ENCODE measurements at places on chromosomes 2 and 18.

GRCh38 chr2:39632876-39633275 is 32.8 kb upstream of the TMEM178A start:
- no peak for DNase-seq

- no peak for DNase-seq
Measured at GRCh38 chr2:223599640-223600380, 2.4 kb downstream of the SCG2 start.

- no peak for DNase-seq
Measured at GRCh38 chr2:41294331-41294730, 753.5 kb upstream of the PKDCC start.

DNA sequence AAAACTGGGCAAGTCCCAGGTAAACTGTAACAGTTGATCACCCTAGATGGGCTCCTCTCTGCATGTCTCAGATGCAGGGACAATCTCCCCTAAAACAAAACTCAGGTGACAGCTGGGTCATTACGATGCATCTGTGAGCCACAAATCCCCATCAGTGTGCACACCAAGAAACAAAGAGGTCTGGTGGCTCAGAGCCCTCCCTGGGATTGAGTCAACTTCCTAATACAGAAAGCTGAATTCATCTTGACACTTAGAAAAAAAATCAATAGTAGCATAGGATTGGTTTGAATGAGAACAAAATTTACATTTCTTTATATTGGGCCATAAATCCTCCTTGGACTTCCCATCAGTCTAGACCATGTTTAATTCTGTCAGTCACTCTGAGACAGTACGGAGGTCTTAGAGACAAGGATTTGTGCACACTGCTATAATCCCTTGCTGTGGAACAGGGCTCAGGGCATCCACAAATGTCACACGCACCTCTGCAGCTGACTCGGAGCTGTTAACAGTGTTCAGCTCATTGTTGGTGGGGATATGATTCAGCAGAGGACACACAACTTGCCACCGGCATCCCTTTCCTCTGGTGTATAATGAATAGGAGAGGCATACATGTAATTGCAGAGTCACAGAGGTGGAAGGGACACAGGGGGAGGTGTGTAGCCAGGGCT is 44.5 kb upstream of the DAPL1 start:
- no peak for DNase-seq

DNA sequence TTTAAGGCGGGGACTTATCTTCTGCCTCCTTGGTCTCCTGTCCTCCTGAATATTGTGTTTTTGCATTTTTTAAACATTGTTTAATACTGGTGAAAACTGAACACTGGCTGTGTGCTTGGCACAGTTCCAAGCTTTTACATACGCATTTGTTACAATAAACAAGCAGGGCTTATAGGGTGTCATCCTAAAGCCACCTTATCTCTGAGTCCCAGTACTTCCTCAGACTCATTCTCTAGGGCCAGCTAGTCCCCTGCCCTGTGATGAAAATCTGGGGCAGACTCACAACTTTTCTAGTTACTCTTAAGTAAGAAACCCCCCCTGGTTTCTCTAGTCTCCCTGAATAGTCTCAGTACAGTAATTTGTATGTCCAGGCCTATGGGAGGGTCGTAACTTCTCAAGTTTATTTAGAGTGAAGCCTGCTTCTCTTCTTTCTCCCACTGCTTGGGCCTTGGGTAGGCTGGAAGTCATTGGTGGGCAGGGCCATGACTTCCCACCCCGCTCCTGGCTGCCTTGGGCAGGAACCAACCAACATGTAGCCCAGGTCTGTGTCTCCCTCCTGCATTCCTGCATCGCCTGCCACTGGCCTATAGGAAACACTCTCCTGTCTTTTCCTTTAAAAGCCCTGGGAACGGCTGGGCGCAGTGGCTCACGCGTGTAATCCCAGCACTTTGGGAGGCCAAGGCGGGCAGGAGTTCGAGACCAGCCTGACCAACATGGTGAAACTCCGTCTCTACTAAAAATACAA is 7.7 kb upstream of the KCNE4 start:
- no peak for DNase-seq

- DNase-seq: no peak
Measured at GRCh38 chr18:34880882-34881834, 160.1 kb upstream of the MAPRE2 start.

- no peak for DNase-seq
Measured at GRCh38 chr18:22267697-22268096, 98.3 kb downstream of the GATA6 start.

- no peak for DNase-seq
Measured at GRCh38 chr18:44467718-44468117, 213.0 kb upstream of the SETBP1 start.

DNA sequence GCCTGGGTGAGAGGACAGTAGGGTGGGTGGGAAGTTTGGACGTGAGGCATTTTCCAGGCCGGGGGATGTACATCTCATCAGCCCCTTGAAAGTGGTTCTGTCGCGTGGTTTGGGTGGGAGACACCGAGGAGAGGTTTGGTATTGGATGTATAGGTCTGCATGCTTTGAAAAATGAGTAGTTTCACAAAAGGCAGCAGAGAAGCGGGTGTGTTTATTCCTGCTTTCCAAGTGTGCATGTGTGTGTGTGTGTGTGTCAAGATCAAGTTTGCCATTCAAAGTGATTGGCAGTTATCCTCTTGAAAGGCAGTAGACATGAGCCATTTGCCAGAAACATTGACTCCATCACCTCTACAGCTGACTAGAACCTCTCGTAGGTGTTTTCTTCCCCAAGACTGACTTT is 423.1 kb upstream of the POU3F3 start:
- DNase-seq: no peak

- DNase-seq: no peak
Measured at GRCh38 chr2:42890791-42891355, 98.5 kb upstream of the HAAO start.

DNA sequence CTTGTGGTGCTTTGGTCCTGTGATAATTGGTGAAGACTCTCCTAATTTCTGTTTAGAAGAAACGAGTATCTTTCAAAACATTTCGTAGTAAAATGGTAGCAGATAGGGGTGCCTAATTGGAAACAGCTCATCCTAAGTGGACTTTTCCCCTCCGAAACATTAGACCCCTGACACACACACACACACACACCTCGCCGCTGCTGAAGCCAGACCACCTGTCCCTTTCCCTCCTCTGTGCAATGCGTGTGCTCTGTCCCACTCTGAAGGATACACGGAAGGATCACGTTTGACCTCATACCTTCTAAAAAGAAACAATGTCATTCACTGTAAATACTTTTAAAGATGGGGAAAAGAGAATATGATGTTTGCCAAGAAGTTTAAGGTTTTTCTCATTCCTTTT is 36.2 kb upstream of the TMEM87B start:
- DNase-seq: no peak

GRCh38 chr18:59265246-59265973 is 7.8 kb downstream of the RAX start:
- DNase-seq: no peak

GRCh38 chr2:135424849-135425248 is 106.2 kb downstream of the ZRANB3 start:
- DNase-seq: no peak

- no peak for DNase-seq
Measured at GRCh38 chr18:56851774-56852173, 200.6 kb downstream of the WDR7 start.

GRCh38 chr2:54830546-54830945 is 107.1 kb downstream of the EML6 start:
- no peak for DNase-seq

DNA sequence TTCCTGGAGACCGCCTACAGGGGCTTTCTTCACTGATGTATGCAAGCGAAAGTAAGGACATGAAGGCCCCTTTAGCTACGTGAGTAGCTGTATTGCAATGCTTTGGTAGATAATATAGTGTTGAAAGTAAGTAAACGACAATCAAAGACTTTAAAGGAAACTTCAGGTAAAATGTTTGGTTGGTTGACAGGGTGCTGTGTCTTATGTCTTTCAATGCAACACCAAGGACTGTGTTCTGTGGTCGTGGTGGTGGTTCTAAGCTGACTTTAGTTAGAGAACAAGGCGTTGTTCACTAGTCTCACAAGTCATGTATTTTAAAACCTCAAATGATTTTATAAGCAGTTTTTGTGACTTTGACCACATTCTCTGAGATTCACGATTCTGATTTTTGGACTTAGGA is 58.0 kb upstream of the CABYR start:
- DNase-seq: no peak

DNA sequence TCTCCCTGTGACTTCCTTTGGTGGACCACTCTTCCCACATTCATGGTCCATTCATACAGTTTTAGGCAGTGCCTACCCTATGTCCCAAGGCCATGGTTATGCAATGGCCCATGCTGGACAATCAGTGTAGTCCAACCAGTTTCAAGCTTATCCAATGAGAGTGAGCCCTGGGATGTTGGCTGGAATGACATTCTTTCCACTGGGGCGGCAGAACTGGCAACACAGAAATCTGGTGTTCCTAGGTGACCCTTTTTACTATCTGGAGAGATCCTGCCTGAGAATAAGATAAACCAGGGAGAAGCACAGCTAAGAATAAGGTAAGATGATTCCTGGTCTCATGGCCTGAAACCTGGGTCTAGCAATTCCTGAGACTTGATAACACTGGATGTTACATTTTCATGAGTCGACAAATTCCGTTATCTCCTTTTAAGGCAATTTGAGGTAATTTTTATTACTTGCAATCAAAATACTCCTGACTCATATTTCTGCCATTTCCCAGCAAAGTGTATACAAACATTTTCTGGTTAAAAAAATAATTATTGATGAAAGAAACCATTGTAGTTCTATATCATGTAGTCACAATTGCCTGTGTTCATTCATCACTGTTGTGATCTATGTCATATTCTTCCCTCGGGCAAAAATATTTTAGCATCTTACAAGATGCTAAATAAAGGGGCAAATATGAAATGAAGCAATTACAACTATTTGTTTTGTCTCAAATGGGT is 271.5 kb upstream of the LYPD1 start:
- no peak for DNase-seq

- no peak for DNase-seq
Measured at GRCh38 chr18:70920840-70921374, 632.1 kb downstream of the SOCS6 start.

GRCh38 chr18:62757399-62758010 is 42.2 kb downstream of the PHLPP1 start:
- DNase-seq: no peak

GRCh38 chr2:219285373-219285735 is 6.2 kb downstream of the DNAJB2 start:
- no peak for DNase-seq

DNA sequence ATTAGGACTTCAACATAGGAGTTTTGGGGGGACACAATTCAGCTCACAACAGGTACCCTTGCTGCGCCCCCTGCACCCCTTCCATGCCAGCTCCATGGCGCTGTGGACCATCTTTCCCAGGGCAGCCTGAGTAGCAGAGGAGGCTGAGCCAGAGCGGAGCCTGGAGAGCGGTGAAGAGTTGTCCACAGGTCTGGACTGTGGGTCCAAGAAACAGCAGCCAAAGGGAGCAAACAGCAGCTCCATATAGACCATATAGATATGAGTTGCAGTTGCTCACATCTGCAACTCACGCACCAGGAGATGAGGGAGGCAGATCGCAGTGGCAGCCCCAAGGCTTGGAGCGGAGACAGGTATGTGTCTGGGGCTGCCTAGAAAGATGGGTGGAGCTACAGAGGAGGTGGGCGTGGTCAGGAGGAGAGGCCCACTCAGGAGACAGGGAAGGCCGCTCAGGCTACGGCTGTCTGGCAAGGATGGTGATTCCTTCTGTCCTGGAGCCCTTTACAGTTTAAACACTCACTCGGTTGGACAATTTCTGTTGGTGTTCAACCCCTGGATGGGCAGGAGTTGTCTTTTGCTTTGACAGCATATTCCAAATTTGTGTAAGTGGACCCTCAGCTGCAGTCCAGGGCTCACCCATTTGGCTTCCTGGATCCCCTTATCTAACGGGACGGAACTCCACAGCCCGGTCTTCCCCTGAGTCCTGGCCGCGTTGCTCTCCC is 155.1 kb downstream of the LPIN1 start:
- DNase-seq: no peak

- no peak for DNase-seq
Measured at GRCh38 chr2:36771671-36772070, 75.2 kb downstream of the VIT start.

GRCh38 chr2:97660775-97661389 is 3.0 kb downstream of the ACTR1B start:
- no peak for DNase-seq

- no peak for DNase-seq
Measured at GRCh38 chr2:98036349-98037000, 40.7 kb upstream of the TMEM131 start.

- peak; percentile 85 for DNase-seq
Measured at GRCh38 chr2:175606010-175606841, 395.8 kb downstream of the LNPK start.

GRCh38 chr2:24540011-24540477 is 49.0 kb downstream of the NCOA1 start:
- DNase-seq: no peak

- no peak for DNase-seq
Measured at GRCh38 chr2:117859924-117860647, 45.6 kb downstream of the DDX18 start.

- DNase-seq: no peak
Measured at GRCh38 chr2:16615246-16615645, 50.4 kb downstream of the CYRIA start.

- no peak for DNase-seq
Measured at GRCh38 chr2:154914561-154914960, 216.1 kb downstream of the KCNJ3 start.

GRCh38 chr2:46970334-46971288 is 55.0 kb upstream of the MCFD2 start:
- DNase-seq: no peak

- DNase-seq: no peak
Measured at GRCh38 chr2:99833586-99834201, 308.7 kb downstream of the AFF3 start.

DNA sequence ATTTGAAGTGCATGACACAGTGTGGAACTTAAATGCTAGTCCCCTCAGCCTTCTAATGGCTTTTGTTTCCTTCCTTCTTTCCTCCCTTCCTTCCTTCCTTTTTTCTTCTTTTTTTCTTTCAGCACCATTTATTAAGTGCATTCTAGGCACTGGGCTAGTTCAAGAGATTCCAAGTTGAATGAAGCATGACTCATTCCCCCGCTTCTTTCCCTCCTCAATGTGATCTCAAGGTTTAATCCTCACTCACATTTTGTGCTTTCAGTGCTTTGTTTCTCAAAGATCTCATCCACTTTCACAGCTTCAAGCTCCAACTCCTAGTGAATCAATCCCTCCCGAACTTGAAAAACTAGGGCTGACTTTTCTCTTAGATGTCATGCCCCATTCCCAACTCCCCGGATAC is 90.1 kb downstream of the LBH start:
- no peak for DNase-seq

DNA sequence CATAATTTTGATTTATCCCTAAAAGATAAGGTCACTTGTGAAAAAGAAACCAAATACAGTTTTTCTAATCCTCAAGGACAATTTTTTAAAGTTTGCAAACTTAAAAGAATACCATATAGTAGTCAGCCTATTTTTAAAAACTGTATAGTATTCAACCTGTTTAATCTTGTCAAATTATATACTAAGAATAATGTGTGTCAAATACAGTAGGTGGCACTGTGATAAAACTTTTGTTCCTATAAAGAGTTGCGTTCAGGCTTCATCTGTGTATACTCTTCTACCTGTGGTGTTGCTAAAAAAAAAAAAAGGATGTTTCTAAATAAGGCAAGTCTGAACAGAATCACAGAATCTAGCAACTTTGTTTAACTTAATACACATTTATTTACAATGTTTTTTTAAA is 68.6 kb downstream of the CCDC138 start:
- peak; percentile 4 for DNase-seq

GRCh38 chr2:85601771-85602475 is 575 bp downstream of the TMEM150A start:
- DNase-seq: peak; percentile 75

GRCh38 chr2:9712263-9712662 is 81.5 kb upstream of the YWHAQ start:
- DNase-seq: no peak

All from NCI-H526 (cell line).